ENCODE measurements at places on chromosomes 4 and X.

GRCh38 chrX:132033166-132033565 lies 10.1 kb downstream of the STK26 start:
- no peak for DNase-seq

DNA sequence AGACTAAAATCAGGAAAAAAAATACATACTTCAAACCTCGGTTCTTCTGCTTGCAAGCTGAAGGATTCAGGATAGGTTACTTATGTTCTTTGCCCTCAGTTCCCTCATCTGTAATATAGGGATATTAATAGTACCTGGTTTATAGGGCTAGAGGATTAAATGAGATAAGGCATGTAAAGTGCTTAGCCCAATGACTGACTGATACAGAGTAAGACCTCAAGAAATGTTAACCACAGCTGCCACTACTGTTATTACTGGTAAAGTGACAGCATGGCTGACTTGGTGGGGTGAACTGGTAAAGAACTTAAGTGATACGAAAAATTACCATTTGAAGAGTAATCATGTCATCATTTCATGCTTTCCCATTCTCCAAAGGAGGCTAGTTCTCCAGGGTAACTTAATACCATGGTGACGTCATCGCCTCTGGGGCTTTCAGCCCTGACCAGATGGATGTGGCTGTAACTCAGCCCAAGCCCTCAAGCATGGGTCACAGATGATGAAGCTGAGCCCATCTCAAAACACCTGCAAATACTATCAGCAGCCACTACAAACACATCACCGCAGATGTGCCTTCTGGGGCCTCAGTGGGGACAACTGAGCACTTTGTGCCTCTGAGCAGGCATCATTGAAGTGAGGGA lies 44.5 kb upstream of the SCML1 start:
- DNase-seq: no peak

DNA sequence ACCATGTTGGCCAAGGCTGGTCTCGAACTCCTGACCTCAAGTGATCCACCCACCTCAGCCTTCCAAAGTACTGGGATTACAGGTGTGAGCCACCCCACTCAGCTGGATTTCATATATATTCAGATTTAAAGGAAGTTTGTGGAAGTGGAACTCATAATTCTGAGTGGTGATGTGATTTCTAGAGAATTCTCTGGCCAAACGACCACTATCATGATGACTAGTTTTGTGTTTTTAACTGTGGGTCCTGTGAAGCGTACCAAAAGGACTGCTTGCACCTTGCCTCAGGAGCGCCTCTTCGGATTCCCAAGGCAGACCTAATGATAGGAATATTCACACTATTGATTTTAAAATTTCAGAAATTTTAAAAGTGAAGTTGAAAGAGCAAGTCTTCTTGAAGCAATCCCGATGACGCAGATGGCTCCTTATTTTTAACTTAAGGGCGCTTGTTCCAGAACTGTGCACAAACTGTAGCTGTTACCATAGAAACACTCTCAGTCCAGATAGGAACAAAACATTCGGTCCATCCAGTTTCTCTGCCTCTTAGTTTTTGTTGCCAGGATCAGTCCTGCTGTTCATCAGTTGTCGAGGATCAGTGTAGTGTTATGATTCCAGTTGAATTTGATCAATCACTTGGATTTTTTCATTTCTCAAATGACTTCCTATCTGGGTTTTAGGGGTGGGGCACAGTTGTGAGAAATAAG lies 51.7 kb upstream of the CLCN4 start:
- DNase-seq: no peak

GRCh38 chrX:73647632-73648322 lies 84.8 kb downstream of the CHIC1 start:
- no peak for DNase-seq

DNA sequence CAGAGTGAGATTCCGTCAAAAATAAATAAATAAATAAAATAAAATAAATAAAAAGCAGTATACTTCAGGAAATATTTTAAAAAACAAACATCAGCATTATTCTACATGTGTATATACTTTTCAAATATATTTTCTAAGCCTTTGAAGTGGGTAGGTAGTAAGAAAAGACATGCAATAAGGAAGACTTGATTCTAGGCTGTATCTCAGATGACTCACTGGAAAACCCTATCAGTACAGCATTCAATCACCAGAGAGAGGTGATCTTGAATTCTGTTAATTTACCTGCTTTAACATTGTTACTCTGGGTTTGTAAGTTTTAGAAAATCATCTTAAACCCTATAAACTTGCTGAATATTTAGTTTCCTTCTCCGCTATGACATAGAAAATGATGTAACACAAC lies 106.6 kb upstream of the NAP1L5 start:
- DNase-seq: no peak

DNA sequence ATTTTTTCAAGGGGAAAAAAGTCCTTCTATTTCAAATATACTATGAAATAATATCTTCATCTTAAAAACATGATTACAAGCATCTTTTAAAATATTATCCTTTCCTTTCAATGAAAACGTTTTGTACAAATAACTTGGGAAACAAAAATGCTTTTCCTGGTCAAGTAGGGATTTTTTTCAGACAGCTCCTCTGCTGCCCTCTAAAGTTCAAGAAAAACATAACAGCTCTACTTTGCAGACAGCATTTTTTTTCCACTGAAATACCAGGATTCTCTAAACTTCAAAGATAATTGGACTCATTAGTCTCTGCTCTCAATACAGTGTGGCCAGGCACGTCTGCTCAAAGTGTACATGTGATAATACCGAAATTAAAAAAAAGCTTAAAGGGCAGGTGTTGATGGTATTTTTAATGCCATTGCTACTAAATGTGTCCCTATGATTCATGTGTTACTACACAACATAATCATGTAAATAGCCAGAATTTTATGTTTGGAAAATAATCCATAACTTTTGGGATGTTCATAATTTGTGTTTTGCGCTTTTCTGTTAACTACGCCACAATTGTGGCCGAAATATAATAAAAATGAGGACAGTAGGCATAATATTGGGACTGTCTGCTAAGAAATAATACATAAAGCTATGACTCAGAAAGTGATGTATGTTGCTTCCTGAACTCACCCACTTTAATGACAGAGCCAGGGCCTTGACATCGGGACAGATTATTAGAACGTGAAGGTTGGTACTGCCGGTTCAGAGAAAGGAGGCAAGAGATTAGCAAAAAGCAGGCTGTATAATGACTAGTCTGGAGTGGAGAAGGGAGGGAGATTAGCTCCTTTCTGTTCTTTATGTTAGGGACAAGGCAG lies 478.9 kb downstream of the KCNIP4 start:
- peak; percentile 9 for DNase-seq

DNA sequence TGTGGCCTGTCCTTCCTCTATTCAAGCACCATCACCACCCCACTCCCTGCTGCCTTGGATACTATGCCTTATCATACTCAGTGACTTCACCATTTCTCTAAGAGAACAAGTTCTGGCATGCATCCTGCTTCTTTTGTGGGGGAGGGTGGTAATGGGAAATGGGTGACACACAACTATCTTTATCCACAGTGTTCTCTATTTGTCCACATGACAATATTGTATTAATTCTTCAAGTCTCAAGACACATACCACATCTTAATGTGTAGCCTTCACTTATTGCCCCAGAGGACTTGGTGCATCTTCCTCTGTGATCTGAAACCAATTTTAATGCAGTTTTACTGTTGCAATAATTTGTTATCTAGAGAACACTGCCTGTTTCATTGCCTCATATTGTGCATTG lies 29.3 kb upstream of the UGT2B7 start:
- DNase-seq: no peak

GRCh38 chr4:81470456-81471297 lies 1.0 kb downstream of the RASGEF1B start:
- DNase-seq: peak; percentile 72

- no peak for DNase-seq
Measured at GRCh38 chr4:17580969-17581368, 4.0 kb downstream of the LAP3 start.

DNA sequence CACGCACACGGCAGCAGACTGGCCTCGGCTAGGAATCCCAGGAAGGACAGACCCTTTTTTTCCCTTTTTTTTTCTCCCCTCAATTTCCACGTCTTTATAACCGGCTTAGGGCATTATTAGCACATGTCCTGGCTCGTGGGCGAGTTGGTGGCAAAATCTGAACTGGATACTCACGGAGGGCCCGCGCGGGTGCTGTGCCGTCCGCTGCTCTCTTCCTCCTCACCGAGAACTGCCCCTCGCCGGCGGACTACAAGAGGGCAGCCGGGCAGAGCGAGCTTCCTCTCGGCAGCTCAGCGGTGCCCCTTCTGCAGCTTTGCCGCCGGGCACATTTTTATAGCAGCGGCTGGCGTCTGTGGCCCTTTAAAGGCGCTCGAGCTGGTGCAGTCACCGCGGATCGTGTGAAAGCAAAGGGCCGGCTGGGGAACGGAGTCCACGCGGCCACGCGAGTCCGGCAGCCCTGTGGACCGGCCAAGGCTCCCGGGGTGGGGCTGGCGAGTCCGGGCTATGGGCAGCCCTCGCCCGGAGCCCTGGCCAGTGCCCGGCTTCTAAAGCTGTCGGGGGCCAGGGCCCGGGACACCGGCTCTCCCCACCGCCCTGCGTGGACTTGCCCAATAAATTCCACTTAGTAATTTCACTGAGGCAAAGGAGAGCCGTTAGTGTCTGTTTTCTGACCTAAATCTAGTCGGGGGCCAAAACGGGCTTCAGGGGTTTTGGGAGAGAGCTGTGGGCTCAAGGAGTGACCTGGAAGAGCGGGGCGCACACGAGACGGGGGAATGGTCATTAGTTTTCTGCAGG lies 1.3 kb upstream of the CITED1 start:
- peak; percentile 67 for DNase-seq

- no peak for DNase-seq
Measured at GRCh38 chr4:54473798-54474197, 184.0 kb upstream of the KIT start.

GRCh38 chr4:56272003-56272402 lies 115.3 kb downstream of the AASDH start:
- no peak for DNase-seq

DNA sequence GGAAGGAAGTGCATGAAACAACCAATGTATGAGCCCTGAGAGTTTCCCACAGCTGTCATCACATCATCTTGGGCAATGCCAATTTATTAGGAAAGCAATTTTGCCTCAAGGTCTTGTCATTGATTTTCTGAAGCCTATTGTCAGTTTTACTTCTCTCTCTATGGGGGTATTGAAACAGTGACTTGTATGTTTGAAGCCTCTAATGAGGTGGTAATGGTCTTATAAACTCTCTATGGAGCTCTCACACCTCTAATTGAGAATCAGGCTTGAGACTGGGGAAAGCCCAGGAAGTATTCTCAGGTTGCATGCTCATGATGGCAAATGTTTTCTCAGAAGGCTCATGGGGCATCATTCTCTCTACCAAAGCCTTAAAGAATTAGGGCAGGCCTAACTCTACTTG lies 308.2 kb upstream of the EMCN start:
- DNase-seq: no peak

GRCh38 chrX:3743801-3744439 lies 30.5 kb upstream of the PRKX start:
- DNase-seq: no peak

DNA sequence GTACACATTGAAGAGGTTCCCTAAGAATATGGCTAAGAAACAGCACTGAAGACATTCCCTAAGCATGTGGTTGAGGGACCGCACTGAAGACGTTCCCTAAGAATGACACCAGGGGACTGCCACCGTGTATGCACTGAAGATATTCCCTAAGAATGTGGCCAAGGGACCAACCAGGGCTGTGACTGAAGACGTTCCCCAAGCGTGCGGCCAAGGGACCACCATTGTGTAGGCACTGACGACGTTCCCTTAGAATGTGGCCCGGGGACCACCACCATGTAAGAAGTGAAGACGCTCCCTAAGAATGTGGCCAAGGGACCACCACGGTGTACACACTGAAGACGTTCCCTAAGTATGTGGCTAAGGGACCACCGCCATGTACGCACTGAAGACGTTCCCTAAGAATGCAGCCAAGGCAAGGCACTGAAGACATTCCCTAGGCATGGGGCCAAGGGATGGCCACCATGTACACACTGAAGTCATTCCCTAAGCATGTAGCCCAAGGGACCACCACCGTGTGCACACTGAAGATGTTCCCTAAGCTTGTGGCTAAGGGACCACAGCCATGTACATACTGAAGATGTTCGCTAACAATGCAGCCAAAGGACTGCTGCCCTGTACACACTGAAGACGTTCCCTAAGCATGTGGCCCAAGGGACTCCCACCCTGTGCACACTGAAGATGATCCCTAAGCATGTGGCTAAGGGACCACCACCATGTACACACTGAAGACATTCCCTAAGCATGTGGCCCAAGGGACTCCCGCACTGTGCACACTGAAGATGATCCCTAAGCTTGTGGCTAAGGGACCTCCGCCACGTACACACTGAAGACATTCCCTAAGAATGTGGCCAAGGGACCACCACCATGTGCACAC lies 22.0 kb downstream of the DHRSX start:
- DNase-seq: no peak

DNA sequence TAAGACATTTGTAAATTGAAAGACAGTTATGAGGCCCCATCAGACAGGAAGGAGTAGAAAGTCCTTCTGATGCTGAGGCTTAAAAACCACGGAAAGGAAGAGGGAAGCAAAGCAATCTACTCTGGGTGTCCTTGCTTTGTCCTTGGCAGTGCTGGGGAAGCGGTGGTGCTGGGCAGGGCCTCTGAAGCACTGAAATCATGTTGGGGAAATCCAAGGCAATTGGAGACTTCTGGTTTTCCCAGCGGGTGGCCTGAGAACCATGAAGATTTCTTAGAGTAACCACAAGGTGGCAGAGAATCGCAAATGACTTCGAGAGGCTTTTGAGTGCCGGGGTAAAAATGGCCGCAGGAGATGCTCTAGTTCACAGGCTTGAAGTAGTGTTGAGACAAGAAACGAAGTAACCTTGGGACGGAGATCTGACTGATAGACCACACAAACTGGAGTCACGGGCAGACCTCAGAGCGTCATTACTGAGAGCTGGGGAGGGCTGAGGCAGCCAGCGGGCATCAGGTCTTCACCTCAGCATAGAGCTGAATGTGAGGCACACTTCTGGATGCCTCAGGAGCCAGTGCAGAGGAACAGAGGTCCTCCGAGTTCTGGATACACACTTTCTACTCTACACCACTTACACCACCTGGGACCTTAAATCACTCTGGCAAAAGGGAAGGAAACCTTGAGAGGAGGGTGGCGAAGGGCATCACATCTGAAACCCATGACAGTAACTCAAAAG lies 130.7 kb upstream of the GPRIN3 start:
- peak; percentile 85 for DNase-seq

Data from MM.1S (cell line).